DMS53 (cell line): ENCODE measurements at places on chromosomes 4 and X.

DNA sequence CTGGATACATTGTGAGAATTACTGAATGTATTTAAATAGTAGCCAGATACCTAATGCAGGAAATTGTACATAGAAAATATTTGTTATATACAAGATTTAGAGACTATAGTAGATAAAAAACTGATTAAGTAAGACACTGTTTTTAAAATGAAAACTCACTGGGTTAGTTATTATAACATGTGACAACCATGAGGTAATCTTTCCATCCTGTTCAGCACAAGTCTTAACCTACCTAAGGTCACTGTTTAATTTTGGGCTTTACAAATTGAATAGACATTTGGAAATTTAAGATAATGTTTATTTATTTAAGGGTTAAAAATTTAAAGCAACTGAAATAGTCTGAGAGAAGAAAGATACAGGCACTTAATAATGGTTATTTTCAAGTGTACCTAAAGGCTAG lies 102.1 kb downstream of the STIM2 start:
- DNase-seq = no peak

DNA sequence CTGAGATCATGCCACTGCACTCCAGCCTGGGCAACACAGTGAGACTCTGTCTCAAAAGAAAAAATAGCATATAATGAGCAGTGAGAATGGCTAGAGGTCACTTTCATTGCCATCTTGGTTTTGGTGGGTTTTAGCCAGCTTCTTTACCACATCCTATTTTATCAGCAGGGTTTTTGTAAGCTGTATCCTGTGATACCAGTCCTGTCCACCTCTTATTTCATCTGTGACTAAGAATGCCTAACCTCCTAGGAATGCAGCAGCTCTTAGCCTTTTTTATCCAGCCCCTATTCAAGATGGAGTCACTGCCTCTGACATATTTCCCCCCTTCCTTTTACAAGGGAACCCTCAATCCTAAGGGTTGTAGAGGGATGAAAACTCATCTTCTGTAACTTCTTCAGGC lies 26.1 kb upstream of the IGFBP7 start:
- no peak for DNase-seq

- no peak for DNase-seq
Measured at GRCh38 chr4:1293991-1294390, 4.3 kb downstream of the MAEA start.

DNA sequence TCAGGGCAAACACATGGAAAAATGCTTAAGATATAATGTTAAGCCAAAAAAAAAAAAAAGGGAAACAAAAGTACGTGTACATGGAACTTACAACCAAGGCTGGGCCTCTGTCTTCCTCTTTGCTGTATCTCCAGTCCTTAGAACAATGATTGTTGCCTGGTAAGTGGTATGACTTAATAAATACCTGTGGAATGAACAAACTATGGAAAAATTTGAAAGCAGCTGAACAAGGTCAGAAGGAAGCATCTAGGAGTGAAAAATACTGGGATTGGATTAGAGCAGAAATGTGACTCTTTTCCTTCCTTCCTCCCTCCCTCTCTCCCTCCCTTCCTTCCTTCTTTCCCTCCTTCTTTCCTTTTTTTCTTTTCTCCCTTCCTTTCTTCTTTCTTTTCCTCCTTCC lies 54.2 kb upstream of the SMIM10 start:
- no peak for DNase-seq
